Amygdala (tissue), 56 donors: ENCODE measurements at places on chromosomes 13 and 19.
A peak's percentile ranks its signal among the peaks of the same experiment; 100 is the strongest.

DNA sequence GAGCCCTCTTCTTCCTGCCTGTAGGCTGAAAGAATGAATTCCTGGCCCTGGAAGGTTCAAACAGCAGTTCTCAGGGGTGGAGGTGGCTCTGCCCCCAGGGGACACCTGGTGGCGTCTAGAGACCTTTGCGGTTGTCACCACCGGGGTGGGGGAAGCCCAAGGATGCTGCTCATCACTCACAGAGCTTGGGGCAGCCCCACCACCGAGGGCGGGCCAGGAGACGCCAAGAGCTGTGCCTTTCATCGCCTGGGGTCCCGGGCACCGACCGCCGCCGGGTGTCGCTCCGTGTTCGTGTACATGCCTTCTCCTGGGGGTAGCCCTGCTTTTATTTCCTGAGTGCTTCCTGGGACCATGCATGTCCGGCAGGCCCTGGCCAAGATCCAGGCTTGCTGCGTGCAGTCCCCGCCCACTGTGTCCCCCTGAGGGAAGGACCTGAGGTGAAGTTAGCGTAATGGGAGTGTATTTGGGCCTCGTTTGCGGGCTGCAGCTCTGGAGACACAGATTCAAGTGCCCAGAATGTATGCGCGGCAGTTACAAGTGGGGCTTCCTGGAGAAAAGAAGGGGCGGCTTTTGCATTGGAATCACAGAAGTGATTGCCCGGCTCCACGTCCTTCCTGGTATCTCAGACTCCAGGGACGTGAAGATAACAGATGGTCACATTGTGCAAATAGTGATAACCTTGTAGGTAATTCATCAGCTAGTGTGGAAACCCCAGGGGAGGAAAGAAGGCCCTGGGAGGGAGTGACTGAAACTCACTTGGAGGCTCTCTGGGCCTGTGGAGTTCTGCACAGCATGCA lies 7.8 kb downstream of the DOT1L start:
- no peak for DNase-seq

DNA sequence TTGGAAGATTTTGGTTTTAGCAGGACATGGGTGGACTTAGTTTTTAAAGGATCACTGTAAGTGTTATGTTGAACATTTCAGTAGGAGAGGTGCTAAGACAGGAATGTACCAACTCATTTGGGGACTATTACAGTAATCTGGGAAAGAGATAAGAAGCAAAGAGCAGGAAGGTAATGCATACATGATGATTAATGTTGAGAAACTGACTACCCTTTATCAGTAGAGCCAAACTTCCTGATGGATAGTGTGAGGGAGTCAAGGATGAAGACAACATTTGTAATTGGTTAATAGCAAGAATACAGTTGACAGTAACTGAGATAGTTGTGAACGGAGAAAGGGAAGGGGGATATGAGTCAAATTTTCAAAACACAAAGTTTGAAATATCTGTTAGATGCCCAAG lies 421.9 kb upstream of the PRR20A start:
- no peak for DNase-seq

DNA sequence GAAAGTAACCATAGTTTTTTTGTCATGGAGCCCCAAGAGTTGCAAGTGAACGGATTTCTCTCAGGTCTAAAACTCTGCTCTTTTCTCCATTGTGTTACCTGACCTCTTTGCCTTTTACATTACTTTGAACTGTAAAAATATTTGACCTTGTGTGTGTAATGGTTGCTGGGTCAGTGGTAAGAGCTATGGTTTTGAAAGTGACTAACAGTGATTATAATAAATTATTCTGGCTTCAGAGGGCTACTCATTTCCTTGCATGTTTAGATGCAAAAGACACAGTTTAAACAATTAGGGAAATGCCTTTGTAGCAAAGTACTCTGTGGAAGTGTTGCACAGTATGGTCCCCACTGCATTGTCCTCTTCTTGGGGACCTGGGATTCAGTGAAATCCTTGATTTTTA lies 29.3 kb upstream of the PSG8 start:
- DNase-seq: no peak

GRCh38 chr19:38769635-38770211 lies 3.6 kb downstream of the LGALS7 start:
- peak; percentile 21 for DNase-seq

- no peak for DNase-seq
Observed at GRCh38 chr19:4754248-4754647, 30.6 kb upstream of the DPP9 start.

DNA sequence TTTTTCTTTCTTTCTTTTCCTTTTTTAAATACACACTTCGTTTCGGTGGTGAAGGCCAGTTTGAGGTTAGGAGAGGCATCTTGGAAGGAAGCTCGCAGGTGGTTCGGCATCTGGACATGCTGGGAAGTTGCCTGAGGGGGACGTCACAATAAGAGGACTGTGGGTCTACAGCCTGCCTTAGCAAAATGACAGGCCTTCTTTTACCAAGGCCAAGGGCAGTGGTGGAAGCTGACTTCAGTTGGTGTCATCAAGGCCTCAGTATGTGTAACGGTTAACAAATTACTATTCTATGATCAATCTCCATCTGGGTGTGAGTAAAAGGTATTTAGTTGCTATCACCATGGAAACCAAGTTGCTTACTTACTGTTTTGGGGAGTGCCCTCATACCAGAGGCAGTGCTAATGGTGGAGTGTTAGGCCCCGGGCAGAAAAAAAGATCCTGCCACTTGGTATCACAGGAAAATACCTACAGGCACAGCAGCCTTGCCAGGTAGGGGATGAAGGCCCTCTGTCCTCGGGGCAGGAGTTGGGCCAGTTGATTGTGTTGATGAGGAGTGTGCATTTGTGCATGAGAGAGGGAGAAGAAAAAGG lies 10.3 kb downstream of the ACTN4 start:
- DNase-seq: no peak

GRCh38 chr13:31826521-31826920 lies 87.2 kb downstream of the RXFP2 start:
- DNase-seq: no peak

GRCh38 chr19:10085641-10086590 lies at the start of gene SHFL:
SHFL (plus strand) TSS chr19:10086317; CDS start chr19:10086428, 111 bp downstream.
- DNase-seq: no peak

DNA sequence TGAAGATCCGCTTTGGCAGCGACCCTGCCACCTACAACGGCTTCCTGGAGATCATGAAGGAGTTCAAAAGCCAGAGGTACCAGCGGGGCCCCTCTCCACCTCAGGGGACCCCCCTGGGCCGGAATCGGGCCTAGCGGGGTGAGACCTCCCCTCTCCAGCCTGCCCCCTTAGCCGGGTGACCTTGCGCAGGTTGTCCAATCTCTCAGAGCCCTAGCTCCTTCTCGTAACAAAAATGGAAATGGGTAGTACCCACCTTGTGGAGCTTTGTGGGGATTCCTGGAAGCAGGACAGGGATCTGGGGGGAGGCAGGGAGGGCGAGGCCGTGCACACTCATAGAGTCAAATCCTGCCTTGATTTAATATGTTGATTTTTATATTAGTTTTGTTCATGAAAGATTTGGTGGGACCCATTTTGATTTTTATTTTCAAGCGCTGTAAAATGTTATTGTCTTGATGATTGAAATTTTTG lies 658 bp downstream of the SIN3B start:
- no peak for DNase-seq

DNA sequence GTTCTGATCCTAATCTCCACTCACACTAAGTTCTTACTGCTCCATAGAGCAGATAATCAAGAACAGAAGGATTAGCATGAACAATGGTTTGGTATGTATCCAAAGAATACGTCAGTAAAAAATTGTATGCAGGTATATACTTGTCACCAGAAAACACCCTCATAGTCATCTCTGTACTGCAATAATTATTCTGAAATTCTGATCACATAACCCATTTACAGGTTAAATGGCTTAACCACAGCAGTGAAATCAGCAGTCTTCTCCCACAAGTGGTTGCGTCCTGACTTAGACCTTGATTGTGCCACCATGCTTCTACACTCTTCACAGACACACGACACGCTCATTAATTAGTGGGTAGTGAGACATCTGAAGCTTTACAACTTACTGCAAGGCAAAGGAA lies 50.9 kb downstream of the LNX2 start:
- DNase-seq: no peak

GRCh38 chr13:110641055-110642015 lies 26.0 kb downstream of the NAXD start:
- DNase-seq: no peak

- no peak for DNase-seq
Observed at GRCh38 chr13:28710161-28710560, 8.6 kb downstream of the SLC46A3 start.

DNA sequence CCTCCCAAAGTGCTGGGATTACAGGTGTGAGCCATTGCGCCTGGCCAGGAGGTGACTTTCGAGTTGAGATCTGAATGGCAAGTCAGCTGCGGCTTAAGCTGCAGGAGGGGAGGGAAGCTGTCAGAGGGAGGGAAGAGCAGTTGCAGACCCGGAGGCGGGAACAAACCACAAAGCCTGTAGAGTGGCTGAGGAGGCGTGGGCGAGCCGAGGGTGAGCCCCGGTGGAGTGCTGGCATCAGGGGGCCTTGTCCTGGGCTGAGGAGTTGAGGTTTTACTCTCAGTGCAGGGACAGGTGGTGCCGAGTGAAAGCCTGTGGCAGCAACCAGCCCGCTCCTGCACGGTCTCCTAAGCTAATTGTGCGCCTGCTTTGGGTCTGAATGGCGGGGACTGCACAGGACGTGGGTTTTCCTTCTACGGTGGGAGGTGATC lies 24.2 kb downstream of the PPP1R37 start:
- no peak for DNase-seq

DNA sequence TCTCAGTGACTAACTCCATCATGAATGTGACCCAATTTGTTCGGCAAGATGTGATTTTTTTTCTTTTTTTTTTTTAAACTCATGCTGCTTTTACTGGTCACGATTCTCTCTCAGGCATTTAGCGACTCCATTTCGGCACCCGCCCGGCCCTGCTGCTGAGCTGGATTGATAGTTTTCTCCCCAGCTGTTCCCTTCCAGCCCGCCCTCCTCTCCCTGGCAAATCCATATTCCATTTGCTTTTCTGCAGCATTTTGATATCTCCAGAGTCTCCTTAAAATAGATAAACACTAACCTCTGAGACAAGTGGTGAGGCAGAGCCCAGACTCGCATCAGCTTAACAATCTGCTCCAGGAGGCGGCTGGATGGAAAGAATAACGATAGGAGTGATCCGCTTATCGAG lies 55.5 kb upstream of the KATNAL1 start:
- DNase-seq: no peak

GRCh38 chr13:42612021-42612765 lies 38.2 kb downstream of the TNFSF11 start:
- DNase-seq: no peak

GRCh38 chr19:15223649-15224361 lies 8.4 kb downstream of the EPHX3 start:
- no peak for DNase-seq

GRCh38 chr13:41152005-41152404 lies 19.4 kb upstream of the KBTBD6 start:
- no peak for DNase-seq

DNA sequence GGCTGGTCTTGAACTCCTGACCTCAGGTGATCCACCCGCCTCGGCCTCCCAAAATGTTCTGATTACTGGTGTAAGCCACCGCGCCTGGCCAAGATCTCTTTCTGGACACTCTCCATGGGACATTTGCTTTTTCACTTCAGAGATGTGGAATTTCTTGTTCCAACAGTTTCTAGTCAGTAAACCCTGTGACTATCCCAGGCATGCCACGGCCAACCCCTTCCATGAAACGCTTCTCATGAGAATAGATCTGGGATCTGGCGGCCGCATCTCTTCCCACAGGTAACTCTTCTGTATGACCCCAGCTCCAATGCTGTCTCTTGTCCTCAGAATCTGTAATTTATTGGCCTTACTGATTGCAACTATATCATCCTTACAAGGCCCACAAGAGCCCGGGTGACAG lies 16.2 kb downstream of the PLPP2 start:
- DNase-seq: no peak

DNA sequence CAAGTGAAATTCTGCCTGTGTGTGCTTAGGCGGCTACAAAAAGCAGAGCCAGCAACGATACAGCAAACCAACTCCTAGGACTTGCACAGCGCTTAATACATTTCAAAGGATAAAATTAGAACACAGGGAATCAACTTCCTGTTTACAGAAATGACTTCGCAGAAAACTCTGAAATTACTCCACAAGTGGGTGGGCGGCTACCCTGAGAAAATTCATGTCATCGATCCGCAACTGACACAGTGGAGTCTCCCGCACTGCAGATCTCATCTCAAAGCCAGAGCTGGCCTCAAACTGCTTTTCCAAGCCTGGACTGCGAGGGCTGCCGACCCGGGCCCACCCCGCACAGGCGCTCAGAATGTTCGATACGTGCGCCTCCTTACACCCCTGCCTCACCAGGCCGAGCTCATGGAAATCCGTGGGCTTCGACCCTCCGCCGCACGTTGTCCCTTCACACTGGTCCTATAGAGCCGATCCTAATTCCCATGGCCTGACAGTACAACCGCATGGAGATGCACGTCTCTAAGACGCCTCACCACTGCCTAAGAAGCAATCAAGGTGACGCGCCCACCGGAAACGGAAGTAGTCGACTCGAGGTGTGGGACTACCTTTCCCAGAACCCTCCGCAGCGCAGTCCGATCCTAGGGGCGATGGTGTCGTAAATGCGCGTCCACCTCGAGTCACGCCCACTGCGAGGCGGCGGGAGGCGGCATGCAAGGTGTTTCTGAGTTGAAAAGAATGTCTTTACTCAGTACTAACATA lies at the start of gene ZNF229:
ZNF229 (minus strand) TSS at position 557 of the 759 bp plus-strand sequence. CDS start 5,625 bp downstream, outside the sequence.
- peak; percentile 83 for DNase-seq

- no peak for DNase-seq
Observed at GRCh38 chr19:47779524-47780214, 1.2 kb downstream of the SELENOW start.

DNA sequence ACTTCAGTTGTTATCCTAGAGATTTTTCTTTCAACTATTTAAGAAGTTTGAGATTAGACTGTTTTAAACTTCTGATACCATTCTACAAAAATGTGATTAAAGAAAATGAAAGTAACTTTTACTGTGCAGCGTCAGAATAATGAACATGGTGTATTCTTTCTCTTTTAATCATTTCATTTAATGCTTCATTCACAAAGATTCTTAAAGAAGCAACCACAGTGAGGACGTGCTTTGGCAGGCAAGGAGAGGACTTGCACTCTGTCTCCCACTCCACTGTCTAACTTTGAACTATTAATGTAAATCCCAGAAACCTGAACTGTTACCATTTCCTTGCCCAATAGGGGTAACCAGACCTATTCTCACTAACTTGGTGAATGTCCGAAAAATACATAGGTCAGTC lies 137.0 kb downstream of the KCNRG start:
- DNase-seq: no peak

DNA sequence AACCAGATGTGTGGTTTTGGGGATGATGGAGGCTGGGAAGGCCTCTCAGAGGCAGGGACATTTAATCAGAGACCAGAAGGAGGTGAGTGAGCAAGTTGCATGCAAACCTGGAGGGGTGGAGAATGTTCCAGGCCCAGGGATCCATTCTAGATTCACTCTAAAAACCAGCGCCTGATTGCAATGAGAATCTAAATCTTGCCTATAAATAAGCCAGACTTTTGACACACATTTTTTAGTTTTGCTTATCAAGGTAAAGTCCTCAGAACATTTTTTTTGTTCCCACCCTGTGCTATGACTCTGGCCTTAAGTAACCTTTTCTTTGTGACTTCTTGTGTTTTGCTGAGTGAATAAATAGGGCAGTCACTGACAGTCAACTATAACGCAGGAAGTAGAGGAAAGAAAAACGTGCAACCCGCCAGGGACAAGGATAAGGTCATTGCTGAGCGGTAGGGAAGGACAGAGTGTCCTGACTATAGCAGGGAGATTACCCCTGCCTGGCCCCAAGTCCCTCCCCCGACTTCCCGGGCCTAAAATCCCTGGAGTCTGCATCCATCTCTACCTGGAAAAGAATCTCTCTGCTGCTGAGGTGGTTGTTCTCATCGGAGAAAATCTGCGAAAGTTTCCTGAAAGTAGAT lies 14.4 kb downstream of the RGL3 start:
- no peak for DNase-seq

- DNase-seq: no peak
Observed at GRCh38 chr13:20274466-20274865, 42.3 kb upstream of the GJB6 start.
